ENCODE measurements at places on chromosomes 3 and 15.

DNA sequence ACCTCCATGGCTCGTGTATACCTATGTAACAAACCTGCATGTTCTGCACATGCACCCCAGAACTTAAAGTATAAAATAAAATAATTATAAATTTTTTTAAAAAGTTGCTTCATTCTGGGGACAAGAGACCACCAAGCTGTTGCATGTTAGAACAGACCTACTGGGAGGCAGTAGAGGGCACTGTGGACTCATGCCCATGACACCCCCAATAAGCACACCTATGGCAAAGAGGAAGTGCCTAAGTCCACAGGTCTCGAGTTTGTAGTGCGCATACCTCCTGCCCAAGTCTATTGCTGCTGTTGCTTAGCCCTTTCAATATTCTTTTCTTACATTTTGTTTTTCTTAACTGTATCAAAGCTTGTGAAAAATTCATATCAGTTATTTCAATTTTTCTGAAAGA lies 267.9 kb upstream of the THBS1 start:
- DNase-seq: no peak

DNA sequence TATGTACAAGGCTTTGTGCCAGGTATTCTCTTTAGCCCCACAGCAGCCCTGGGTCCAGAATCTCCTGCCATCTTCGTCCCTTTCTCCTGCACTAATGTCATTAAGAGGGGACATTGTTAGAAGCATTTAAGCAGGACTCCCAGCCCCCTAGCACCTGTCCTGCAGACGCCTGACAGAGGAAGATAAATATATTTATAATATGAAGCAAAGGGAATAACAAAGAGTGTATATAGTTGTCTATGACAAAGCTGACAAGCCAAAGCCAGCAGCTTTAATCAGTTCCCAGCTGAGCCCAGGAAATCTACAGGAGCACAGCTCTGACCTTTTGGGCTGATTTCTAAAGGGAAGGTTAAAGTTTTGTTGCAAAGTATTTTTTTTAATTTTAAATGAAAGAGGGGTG lies 96.0 kb downstream of the MEGF11 start:
- DNase-seq: no peak

- DNase-seq: no peak
These were observed 40.2 kb upstream of the ATP13A5 start for GRCh38 chr3:193418576-193419373.

- DNase-seq: no peak
These were observed 107.3 kb upstream of the PRR20G start for GRCh38 chr3:127394984-127395662.

- DNase-seq: no peak
These were observed 3.4 kb downstream of the PARP9 start for GRCh38 chr3:122560680-122561079.

DNA sequence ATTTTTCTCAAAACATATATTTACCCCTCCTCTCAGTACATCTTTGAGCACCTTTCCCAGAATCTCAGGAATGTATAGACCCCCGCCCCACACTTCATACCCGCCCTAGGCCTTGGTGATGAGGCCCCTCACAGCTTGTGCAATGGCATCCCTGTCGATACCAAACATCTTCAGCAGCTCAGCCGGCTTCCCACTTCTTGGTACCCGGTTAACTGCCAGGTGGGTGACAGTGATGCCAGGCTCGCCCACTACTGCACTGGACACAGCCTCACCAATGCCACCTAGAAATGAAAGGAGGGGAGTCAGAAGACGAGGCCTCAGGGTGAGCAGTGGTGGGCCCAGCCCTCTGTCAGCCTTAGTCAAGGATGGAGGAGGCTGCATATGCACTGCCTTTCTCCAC lies 30.2 kb downstream of the TKT start:
- DNase-seq: no peak

DNA sequence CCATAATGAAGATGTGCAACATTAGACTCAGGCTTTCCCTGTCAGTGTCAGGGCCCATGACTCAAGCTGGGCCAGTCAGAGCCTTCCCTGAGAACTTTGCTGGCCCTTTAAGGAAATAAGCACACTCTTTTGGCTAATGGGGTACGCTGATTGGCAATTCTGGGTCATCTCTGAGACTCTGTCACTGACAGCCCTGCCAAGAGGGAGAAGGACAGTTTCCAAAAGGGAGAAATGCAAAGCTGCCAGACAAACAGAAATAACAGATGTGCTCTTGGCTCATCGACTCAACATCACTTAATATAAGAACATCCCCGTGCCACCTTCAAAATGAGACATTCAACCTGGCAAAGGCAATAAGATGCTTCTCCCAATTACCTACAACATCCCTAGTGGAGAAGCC lies 491.9 kb upstream of the PROK2 start:
- DNase-seq: no peak

DNA sequence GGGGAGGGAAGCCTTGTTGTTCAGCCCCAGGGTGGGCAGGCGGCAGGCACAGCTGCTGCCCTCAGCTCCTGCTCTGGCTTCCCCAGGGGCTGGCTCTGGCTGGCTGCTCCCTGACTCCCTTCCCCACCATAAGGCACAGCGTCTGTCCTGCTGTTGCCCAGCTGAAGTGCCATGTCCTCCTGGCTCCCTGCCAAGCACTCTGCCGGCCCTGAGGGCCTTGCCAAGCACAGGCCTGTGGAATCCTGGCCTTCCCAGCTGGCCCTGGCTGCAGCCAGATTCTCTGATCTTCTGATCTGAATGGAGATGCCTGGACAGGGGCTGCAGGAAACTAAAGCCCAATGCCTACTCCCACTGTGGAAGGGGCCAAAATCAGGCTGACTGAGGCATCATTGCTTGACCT lies 1.1 kb downstream of the IQCF6 start:
- DNase-seq: no peak

DNA sequence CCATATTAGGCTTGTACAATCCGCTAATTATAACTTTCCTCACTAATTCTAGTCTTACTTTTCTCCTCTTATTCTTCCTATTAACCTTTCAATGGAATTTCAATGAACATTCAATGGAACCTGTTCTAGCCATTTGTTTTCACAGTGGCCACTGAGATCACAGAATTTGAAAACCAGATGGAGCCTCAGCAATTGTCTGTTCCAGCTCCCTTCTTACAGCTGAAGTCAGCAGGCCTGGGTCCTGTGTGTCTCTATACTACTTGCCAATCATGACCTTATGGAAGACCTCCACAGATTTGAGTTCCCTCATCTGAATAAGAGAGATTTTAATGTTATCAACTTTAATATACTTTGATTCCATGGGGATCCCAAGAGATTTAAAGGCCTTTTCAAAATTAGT lies 36.6 kb downstream of the TJP1 start:
- no peak for DNase-seq

DNA sequence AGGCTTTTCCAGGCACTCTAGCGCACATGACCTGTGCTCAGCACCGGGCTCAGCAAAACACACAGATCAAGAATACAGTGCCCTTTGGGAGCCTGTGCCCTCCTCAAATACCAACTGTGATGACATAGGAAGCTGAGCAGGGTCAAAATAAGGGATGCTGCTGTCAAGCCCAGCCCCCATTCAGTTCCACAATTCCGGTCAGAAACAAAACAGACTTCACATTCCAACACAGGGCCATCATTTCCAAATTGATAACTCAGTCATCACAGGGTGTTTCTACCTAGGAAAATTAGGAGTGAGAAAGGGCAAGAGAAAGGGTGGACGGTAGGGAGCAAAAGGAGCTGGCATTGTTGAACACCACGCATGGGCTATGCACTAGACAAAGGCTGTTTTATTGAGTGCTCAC lies 158.4 kb upstream of the CCDC54 start:
- no peak for DNase-seq

DNA sequence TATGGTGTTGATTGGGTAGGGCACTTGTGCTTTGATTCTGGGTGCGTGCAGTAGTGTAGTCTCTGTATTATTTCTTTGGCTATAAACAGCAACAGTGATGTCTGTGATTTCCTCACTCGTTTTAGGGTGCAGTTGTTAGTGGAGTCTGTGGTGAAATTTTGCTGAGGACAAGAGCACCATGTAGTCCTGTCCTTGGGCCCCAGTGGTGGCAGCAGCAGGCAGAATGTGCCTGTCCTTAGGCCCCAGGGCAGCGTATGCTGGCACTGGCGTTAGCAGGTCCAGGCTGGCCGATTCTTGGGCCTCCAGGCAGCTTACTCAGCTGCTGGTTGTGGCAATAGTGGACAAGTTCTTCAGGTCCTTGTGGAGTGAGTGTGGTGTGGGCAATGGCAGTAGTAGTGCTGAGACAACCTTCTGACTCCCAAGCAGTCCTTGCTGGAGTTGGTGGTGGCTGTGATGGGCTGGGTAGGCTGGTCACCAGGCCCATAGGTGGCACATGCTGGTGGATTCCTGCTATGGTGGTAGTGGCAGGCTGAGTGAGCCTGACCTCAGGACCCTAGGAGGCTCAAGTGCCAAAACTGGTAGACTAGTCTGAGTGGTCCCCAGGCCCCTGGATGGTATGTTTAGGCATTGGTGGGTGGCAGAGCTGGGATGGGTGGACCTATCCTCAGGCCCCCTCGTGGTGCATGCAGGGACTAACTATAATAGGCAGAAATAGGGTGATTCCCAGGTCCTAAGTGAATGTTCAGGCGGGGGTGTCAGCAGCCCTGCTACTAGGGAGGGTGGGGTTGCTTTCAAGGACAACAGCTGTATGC lies 56.3 kb downstream of the TNFAIP8L3 start:
- no peak for DNase-seq

DNA sequence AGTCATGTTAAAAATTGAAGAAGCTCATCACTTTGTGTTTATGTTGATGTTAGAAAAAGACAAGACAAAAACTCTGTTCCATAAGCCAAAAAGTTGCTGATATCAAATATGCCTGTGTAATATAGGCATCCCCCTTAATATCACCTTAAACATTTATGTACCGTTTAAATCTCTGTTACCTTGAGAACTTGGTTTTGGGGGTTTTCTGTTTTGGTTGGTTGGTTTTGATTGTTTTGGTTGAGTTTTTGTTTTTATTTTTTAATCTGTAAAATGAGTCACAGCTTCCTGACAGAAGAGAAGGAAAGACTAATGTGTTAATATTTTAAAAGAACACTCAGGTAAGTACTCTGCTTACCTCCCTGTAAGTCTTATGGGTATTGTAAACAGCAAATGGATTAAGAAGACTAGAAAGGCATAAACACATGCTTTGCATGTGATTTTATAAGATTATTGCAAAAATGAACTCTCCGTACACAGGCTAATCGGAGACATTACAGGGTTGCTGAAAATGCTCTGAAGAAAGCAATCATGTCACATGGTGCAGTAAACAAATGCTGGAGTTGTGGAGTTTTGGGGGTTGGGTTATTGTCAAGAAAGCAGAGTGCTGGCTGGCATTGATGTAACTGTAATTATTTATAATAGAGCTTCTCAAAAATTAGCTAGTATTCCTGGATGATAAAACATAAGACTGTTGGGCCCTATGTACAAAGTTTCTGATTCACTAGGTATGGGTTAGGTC lies 69.5 kb upstream of the MBNL1 start:
- no peak for DNase-seq

DNA sequence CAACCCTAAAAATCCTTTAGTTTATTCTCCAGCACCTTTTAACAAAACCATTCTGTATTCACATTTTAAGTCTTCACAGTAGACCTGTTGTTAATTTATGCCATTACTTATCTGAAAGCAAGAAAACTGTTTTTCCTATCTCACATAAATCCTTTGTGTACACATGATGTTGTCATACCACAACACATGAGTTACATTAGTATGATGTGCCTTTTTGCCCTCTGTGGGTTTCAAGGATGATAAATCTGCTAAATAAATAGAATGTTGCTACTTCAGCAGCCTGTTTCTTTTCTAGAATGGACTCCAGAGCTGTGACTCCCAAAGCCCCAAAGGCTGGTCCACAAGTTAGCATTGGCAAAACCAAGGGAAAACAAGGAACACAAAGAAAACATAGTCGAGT lies 151.6 kb downstream of the SERPINI1 start:
- peak; percentile 16 for DNase-seq

GRCh38 chr3:100124201-100124761 lies 10.0 kb upstream of the FILIP1L start:
- DNase-seq: no peak

DNA sequence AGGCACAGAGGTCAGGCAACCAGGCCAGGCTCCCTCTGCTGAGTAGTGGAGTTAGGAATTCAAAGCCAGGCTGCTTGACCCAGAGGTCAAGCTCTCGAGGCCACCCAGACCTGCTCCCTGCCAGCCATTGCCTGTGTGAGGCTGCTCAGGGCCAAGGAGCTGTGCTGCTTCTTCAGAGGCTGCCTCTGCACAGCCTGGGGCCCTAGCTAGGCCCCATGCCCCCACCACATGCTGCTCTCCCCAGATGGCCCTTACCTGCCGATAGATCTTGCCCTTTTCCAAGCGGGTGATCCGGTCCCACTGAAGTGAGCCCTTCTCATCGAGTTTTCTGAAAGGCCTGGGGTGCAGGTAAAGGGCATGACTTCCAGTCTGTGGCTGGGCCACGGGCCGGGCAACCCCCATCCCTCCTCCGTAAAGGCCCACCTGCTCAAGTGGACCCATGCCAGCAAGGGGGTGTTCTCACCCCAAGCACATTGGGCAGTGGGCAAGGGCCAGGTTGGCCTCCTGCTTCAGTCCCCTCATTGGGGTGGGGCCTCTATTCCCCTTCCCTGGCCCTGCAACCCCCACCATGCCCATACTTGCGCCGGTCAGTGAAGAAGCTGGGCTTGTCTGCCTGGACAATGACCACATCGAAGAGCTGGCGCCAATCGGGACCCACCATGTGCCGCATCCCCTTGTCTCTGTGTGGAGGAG lies 6.5 kb downstream of the NT5DC2 start:
- DNase-seq: no peak

DNA sequence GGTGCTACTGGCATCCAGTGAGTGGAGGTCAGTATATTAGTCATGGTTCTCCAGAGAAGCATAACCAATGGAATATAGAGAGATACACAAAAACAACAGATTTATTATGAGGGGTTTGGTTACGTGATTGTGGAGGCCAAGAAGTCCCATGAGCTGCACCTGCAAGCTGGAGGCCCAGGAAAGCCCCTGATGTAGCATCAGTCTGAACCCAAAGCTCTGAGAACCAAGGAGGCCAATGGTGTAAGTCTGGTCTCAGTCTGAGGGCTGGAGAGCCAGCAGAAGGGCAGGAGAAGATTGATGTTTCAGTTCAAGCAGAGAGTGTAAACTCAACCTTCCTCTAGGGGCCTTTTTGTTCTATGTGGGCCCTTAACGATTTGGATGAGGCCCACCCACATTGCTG lies 144.1 kb downstream of the KLF13 start:
- no peak for DNase-seq

- DNase-seq: no peak
These were observed 148.5 kb upstream of the NAALADL2 start for GRCh38 chr3:174710612-174711011.

All from brain pericyte (primary cell).